Activated CD8-positive, alpha-beta memory T cell treated with anti-CD3 and anti-CD28 coated beads for 4 hours (primary cell): ENCODE measurements at places on chromosomes 2 and 18.

- no peak for DNase-seq
Measured at GRCh38 chr18:37712776-37713175, 147.2 kb upstream of the CELF4 start.

DNA sequence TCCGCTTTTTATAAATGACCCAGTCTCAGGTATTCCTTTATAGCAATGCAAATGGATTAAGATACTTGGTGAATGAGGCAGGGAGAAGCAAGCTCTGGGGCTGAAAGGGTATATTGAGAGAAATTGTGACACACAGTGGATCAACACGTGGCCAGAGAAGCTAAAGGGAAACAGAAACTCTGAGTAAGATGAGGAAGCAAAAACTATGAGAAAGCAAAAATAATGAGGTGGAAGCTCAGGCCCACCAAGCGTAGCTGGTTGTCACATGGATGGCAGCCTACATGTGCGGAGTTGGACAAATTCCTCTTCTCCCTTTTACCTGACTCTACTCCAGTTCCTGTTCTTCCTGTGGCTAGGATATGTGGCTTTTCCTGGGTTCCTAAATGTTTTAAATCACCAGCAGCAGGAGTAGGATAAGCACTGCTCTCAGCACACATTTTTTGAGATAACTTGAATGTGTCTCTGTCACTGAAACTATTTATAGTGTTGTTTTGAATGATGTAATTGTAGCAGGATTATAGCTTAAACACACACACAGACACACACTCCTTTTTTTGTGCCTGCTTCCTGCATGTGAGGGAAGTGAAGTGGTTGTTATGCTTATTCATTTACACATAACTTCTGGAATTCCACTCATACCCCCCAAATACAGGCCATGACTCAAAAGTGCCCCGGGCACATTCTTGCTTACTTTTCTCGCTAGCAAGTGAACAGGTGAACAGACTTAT is 30.1 kb upstream of the EPC2 start:
- no peak for DNase-seq

DNA sequence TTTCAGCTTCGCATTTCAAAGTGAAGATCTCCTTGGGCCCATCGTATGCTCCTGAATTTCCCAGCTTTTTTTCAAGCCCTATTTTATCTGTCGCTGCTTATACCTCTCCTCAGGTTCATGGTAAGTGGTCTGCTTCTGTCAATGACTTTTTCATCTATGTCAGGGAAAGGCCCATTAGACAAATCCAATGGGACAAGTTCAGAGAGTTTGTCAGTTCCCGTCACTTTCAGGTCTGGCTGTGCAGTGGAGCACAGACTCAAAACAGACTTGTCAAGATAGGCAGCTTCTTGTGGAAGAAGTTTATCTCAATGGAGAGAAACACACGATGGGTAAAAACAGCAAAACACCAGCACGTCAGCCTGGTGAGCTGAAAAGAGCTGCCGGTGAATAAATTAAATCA is 100.9 kb upstream of the KLF7 start:
- no peak for DNase-seq

DNA sequence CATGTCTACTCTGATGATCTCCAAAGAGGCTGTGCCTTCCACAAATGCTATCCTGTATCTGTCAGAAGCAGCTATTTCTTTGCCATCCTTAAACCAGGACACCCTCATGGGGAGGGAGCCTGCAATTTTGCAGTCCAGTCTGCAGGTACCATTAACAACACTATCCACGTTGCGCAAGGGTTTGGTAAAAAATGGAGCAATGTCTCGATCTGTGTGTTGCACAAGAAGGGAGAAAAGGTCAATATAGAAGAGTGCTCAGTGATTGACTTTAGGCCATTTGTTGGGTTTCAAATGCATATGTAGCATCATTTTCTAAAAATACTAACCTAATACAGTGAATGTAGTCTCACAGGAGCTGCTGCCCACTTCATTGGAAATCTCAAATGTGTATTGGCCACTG is 74.3 kb downstream of the TTN start:
- no peak for DNase-seq

GRCh38 chr2:182744490-182744889 is 28.4 kb downstream of the DNAJC10 start:
- DNase-seq: no peak

GRCh38 chr2:239181903-239182581 is 218.8 kb downstream of the HDAC4 start:
- no peak for DNase-seq

- no peak for DNase-seq
Measured at GRCh38 chr2:28142386-28142785, 250.3 kb upstream of the FOSL2 start.

- DNase-seq: no peak
Measured at GRCh38 chr2:111182121-111182520, 61.4 kb downstream of the BCL2L11 start.

DNA sequence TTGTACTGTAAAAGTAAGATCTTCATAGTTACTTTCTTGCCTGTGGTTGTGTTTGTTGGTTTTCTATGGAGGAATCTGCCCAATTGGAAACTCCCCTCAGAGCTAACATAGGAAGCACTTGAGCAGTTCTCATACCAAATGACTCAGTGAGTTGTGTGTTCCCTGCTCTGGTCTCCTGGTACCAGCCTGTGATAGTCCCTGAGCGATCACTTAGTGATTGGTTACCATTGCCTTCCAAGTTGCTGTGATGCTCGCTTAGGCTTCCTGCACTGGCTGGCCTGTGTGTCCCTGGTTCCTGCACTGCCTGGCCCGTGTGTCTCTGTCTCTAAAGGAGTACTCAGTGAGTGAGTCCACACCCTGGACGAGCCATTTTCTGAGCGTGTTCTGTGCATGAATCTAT is 133.0 kb downstream of the MAP4K4 start:
- DNase-seq: no peak

GRCh38 chr2:240482141-240482540 is 46.7 kb downstream of the GPC1 start:
- DNase-seq: no peak

- no peak for DNase-seq
Measured at GRCh38 chr2:30250421-30250820, 19.1 kb downstream of the LBH start.

DNA sequence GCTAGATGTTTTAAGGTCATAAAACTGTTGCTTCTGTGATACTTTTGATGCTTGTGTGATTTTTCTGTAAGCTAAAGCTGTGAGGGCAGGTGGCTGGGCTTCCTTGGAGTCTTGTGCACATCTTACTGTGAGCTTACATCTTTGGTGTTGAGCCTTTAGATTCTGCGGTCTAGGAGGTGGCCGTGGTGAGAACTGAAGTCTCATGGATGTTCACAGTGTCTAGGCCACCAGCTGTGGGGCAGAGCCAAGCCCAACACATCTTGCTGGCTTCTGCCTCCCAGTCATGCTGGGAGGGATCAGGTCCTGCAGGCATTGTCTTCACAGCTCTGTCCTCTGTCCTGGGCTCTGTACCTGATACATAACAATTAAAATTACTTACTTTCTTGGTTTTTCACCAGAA is 219.7 kb upstream of the HS6ST1 start:
- no peak for DNase-seq

DNA sequence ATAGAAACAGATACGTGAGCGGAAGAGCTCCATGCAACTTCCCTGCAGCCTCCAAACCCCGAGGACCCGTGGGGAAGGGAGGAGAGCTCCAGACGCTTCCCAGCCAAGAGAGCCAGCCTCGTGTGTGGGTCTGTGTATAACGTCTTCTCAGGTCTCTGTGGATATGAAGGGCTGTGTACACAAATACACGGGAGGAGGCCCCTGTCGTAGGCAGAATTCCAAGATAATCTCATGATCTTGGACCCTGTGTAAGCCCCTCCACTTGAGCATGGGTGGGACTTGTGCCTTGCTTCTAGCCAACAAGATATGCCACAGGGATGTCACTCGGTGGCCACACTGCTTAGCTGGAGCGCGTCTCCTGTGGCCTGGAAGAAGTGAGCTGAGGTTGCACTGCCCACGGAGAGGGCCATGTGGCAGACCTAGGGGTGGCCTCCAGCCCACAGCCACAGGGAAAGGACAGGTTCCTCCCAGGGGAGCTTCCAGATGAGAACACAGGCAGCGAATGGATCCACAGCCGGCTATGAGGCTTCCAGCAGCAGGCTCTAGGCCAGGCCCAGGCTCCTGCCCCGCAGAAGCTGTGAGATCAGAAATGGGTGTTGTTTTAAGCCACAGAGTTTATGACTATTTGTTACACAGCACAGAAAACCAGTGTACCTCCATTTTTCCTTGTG is 15.6 kb upstream of the KLF11 start:
- DNase-seq: no peak

DNA sequence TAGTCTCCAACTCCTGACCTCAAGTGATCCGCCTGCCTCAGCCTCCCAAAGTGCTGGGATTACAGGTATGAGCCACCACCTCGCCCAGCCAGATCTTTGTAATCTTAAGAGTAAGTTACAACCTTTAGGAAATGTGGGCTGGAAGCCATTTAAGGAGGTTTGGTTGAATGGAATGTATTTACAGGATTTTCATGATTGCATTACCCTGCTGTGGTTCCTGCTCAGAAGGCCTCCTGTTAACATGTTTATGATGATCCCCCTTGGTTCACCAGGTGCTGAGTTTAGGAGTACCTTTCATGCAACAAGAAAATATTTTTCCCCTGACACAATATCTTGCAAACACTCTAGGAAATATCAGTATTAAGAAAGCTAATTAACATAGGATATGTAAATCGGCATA is 187.4 kb upstream of the SH3BP4 start:
- no peak for DNase-seq

GRCh38 chr2:172193331-172194089 is 90.8 kb upstream of the DLX2 start:
- no peak for DNase-seq
